Psoas muscle (tissue), 8 donors: ENCODE measurements at places on chromosomes 2 and 18.

DNA sequence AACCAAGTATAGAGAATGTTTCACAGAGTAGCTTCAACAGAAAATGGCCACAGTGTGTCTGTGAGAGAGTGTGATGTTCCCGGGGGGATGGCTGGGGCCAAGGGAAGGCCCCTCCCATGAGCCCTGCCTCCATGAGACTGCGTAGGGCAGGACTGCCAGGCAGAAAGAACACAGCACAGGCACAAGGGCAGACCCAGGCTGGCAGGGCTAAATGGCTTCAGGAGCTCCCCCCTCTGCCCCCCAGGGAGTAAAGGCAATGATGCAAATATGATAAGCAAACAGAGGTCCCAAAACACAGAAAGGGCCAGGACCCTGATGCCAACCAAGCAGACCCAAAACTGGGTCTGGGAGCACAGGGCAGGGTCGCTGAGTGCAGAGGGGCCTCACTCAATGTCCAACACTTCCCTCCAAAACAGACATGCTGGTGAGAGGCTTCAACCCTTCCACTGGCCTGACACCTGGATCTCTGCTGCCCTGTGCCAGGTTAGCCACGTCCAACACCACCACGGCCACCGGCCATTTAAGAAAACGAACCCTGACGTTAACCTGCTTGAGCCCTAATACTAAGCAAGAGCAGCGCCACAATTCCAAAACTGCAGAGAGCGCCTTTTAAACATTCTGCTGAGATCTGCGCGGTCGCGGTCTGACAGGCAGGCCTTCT, 90.3 kb downstream of the HDAC4 start:
- DNase-seq, result peak; percentile 42

DNA sequence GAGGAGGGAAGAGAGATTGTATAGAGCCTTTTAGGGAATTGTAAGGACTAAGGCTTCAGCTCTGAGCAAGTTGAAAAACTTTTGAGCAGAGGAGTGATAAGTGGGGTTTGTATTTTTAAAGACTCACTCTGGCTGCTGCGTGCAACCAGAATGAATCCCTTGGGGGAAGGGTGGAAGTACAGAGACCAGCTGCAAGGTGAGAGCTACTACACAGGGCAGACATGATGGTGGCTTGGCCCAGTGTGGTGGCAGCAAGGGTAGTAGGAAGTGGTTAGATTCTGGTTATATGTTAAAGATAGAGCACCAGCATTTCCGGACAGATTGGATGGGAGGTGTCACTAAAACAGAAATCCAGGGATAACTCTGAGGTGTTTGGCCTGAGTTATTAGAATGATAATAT, 10.1 kb upstream of the SESTD1 start:
- no peak for DNase-seq

- no peak for DNase-seq
Observed at GRCh38 chr18:64713284-64713683, 564.4 kb upstream of the LINC00305 start.

DNA sequence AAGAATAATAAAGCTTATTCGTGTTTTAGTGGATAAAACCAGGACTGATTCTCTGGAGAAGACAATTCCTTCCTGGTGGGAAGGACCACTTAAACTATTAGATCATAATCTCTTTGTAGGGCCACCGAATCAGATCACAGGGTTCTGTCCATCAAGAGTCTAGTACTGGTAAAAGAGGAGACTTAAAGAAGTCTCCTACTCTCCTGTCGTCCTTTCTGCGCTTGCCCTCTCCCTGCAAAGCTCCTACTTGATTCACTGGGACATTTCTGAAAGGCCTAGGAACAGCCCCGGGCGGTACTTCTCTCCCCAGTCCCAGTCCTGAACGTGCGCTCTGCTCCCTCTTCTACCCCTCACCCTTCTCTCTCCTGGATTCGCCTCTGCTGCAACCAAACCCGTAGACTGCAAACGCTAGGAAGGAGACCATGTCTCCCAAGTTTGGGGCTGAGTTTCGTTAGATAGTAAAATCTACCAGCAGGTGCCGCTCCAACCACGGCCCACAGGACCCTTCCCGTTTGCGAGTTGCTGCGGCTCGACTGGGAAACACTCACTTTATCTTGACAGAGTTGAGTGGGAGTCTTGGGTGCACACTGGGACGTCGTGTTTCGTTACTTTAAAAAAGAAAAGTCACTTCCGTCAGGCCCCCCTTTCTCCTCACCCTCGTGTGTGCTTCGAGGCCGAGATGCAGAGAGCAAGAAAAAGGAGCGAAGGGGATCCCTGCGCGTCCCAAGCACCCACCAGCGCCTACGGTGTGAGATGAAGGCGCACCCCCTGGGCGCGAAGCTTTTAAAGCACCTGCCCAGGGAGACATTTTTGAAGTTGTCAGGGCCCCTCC, 923 bp downstream of the FIGLA start:
- peak; percentile 64 for DNase-seq

DNA sequence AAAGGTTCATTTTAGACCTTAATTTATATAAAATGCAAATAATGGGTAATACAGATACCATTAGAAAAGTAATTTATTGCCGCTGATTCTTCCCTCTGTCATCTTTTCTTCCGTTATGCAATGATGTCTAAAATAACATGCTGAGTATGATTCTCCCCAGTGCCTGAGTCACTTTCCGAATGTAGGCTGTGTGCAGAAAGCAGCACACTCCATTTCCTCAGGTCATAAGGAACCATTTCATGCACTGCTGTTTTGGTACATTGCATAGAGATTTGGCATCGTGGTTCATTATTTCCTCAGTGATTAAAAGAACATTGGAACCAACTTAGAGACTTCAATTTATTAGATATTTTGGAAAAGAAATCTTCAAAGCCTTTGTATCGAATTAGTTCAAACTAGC, 173.5 kb downstream of the CDH2 start:
- no peak for DNase-seq

- no peak for DNase-seq
Observed at GRCh38 chr2:15363142-15363541, 198.0 kb downstream of the NBAS start.

- no peak for DNase-seq
Observed at GRCh38 chr2:197710424-197711042, 5.4 kb downstream of the MARS2 start.

GRCh38 chr2:56510610-56511009, 326.8 kb downstream of the CCDC85A start:
- DNase-seq, result no peak

DNA sequence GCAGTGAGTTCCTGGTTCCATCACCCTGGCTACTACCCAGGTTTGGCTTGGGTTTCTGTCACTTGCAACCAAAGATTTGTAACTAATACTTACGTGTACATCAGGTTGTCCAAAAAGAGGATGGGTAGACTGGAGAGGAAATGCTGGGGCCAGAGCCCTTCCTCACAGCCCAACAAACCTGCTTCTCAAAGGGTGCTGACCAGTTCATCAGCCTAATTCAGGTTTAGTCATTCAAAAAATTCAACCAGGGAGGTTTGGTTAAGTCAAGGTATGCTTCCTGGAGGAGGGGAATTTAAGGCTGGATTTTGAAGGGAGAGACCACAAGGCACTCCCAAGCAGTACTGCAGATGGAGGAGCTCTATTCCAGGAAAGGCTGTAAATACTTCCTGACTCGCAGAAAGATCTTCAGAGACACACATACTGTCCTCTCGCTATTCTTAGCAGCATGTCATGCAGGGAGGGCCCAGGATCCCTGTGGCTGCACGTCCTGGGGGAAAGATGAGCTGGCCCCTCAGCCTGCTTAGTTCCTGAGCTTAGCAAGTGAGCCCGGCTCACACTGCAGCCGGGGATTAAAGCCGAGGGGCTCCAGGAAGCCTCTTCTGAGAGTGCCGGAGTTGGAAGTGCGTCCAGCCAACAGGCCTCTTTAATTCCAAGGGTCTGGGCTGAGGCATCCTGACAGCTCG, 40.0 kb upstream of the BIN1 start:
- peak; percentile 66 for DNase-seq
